Suppressor macrophage treated with lipopolysaccharide for 1 hour (primary cell): ENCODE measurements at places on chromosomes 5 and 9.
A peak's percentile ranks its signal among the peaks of the same experiment; 100 is the strongest.

- DNase-seq = no peak
Measured at GRCh38 chr5:9373571-9373970, 172.3 kb downstream of the SEMA5A start.

DNA sequence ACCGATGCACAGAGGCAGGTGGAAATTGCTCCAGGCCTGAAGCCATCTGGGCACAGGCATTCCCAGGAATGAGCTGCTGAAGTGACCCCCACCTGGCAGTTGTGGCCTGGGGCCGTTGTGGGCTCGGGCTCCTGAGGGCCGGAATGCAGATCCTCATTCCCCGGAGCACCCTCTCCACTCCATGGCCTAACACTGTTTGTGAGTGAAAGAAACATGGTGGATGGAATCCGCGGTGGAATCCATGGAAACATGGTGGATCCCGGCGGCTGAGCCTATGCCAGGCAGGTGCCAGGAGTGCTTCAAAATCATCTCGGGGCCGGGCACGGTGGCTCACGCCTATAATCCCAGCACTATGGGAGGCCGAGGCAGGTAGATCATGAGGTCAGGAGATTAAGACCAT, 3.6 kb upstream of the SARDH start:
- no peak for DNase-seq

- DNase-seq = no peak
Measured at GRCh38 chr5:147336876-147337275, 102.0 kb downstream of the STK32A start.

DNA sequence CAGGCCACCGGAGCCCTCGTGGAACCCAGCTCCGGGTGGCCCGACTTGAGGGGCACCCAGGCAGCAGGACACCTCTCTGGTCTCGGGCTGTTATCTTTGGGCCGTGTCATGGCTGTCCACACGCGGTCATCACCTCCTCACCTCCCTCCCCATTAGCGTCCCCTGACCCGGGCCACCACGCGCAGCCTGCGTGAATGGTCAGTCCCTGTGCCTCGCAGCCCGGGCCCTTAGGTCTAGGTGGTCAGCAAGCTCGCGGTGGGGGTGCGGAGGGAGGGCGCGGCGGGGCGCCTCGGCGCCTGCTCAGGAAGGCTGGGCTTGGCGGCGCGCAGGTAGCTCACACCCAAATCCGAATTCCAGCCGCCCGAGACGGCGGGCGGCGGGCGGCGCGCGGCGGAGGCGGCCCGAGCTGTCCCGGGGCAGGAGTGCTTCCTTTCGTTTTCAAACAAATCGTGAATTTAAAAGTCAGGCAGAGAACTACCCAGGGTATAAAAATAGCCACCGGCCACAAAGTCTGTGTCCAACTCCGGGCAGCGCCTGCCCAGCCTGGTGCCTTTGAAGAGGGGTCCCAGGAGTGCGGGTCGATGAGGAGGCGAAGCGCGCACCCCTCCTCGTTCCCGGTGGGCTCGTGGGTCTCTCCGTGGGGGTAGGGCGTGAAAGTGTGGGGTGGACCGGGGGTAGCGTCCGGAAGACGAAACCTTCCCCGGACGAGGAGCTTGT, 1.0 kb upstream of the RXRA start:
- peak; percentile 70 for DNase-seq

DNA sequence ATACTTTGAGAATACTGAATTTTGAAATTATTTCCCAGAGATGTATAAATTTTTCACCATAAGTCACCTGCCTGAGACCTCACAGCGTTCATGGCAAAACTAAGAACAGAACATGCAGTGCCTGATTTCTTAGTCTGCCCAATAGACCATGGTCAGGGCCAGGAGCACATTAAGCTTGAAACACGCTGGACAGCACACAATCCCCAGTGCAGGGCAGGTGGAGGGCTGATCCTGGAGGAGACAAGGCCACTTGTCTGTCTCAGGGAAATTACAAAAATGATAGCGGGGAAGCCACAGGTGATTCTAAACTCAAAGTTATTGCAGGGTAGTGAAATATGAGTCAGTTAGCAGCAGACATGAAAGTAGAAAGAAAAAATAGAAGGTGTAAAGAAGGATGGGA, 18.6 kb upstream of the ENC1 start:
- no peak for DNase-seq

DNA sequence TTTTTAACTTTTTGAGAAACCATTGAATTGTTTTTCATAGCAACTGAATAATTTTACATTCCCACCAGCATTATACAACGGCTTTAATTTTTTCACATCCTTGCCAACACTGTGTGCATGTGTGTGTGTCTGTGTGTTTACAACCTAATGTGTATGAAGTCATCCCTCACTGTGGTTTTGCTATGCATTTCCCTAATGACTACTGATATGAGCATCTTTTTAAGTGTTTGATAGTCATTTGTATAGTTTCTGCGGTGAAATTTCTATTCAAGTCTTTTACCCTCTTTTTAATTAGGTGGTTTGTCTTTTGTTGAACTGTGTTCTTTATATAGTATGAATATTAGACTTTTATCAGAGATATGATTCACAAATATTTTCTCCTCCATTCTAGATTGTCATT, 263.1 kb upstream of the COX7C start:
- no peak for DNase-seq

DNA sequence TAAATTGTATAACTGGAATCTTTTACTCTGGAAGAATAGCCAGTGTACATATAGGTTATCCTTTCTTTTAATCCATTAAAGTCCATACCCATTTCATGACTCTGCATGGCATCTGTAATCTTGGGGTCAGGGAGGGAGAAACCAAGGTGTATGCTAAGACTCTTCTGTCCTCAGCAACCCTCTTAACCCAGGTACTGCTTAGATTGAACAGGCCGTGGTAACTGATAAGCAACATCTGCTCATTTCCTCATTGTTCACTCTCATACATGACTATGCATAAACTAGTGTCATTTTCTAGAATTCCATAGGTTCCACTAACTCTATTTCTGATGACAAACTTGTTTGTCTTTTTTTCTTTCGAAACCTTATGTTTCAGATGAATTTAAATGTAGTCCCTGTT, 69.3 kb upstream of the IFNE start:
- DNase-seq = no peak

GRCh38 chr5:42880496-42881150, 68.9 kb upstream of the SELENOP start:
- DNase-seq = peak; percentile 44

DNA sequence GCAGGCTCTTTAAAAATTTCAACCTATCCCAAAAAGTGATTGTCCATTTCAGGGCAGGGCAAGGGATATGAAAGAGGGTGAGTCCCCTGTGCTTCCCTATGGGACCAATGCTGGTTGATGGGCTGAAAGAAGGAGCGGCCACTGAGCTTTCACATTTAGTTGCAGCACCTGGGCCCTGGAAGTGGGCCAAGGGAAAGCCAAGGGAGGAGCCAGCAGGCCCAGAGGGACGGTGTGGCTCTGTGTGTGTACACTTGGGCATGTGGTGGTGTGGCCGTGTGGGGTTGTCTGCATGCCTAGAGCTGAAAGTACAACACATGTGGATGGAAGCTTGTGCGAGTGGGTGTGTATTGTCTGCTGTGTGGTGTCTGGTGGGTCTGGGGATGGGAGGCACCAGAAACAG, 14.0 kb upstream of the PSMD5 start:
- DNase-seq = no peak

- DNase-seq = no peak
Measured at GRCh38 chr5:34789021-34789531, 49.9 kb upstream of the TTC23L start.

DNA sequence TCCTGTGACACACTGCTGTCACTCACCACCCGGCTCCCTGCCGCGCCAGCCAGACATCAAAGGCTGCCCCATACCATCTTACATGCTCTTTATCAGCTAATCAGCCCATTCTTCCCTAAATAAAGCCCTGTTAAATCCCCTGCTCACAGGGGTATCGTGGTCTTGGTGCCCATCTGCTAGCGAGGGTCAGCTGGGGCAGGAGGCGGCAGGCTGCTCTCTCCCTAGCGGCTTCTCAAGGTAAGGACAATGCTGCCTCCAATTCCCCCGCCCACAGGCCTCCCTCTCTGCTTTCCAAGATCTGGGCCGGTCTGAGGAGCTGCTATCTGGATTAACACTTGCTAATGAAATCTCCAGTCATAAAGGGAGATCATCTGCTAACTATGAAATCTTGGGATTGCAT, 26.8 kb downstream of the BARHL1 start:
- no peak for DNase-seq

GRCh38 chr9:135701959-135702721, at the start of gene KCNT1:
TSS of gene KCNT1 (plus strand) at chr9:135702185. CDS start at chr9:135702259, 74 bp downstream.
- DNase-seq = peak; percentile 71

- peak; percentile 70 for DNase-seq
Measured at GRCh38 chr9:89597711-89598362, 7.0 kb upstream of the GADD45G start.

- DNase-seq = no peak
Measured at GRCh38 chr5:87147441-87147840, 120.2 kb upstream of the RASA1 start.

DNA sequence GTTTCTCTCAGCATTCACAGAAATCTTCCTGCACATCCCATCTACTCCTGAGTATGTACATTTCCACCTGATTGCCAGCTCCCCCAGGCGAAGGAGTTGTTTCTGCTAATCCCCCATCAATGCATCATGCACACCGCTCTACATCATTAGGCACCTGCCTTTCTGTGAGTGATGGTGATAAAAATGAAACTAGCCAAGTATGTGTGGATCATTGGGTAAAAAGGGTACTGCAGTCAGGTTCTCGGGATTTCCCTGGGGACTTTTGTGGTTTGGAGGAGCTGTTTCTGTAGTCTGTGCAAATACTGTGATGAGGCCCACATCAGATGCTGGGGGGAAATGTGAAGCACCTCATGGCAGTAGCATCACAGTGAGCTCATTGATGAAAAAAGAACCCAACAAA, 30.4 kb downstream of the CAMK4 start:
- peak; percentile 19 for DNase-seq

DNA sequence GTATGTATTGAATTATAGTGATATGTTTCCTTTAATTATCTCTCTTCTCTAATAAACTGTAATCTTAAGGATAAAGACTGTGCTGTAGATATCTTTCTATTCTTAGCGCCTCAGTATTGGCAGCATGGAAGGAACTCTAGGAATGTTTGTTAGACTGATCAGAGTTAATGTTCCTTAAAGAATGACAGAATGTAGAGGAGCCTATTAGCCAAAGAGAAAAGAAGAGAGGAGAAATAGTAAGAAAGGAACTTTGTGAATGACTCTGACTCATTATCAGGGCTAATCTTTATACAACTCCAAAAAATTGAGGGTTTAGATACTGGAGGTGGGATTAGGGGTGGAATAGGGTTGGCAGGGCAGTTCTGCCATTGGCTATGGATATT, 59.0 kb upstream of the NUDT12 start:
- DNase-seq = no peak

DNA sequence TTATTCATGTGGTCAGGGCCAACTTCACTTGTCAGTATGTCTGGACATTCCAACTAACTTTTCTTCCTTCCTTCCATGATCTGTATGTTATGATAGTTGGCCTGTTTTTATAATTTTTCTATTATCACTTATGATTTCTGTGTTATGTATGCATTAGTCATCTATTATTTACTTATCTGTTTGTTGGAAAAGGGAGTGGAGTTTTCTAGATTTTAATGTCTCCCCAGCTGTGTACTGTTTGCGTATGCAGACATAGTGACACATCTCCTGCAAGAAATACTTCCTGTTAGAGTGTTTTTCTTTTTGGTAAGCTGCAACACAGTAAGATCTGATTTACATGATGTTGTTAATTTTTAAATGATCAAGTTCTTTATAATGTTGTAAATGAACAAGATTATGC, 8.7 kb upstream of the INSYN2B start:
- no peak for DNase-seq

DNA sequence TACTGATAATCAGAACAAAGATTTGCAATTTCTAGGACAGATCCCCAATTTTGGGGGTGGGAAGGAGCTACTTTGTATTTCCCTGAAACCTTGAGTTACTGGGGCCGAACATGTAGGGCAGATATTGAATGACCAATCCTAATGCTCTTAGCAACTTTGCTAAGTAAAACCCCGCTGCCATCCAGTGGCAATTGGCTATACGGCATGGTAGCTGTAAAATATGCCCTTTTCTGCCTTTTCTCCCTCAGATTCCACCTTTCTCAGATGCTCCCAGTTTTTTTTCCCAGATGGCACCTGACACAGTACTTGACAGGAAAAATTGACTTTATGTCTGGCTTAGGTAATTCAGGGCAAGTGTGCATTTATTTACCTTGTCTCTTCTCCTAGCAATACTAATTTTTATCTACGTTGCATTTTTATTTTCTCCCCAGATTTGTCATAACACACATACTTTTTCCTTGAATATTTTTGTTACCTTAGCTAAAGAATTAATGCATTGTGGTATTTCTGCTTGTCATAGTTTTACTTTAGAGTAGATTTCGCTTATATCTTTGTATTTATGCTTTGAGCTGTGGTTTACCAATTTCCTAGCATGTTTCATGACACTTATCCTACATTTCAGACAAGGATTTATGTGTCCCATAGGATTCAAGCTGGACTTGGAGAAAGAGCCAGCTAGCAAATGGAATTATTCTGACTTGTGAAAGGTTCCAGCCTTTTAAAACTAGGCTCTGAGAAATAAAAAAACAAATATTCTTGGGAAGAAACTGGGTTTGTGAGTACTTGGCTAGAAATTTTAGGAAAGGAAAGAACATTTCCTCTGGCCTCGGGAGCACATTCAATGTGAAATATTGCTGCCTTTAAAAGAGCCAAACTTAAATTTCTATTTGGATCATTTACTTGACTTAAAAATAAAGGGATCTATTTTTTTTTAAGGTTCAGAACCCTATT, 37.4 kb downstream of the PIK3R1 start:
- DNase-seq = peak; percentile 82

GRCh38 chr5:40521925-40522324, 157.8 kb upstream of the PTGER4 start:
- DNase-seq = peak; percentile 71

- DNase-seq = no peak
Measured at GRCh38 chr5:180155365-180155926, 53.6 kb downstream of the RASGEF1C start.

DNA sequence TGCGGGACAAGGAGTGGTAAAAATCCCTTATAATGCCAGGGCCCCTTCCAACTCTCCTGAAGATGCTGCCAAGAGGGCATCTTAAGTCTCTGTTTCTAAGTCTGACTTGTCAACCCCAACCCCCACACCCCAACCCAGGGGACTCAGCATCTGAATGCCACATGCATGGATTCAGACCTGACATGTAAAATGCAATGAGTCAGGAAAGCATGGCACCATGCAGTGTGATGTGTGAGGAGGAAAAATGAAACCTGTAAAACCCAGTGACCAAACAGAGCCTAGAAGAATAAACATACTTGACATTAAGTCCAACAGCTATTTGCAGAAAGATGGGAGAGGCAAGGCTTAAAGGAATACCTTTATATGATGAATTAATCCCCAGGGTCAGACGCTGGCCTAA, 112.4 kb downstream of the ASTN2 start:
- DNase-seq = no peak

GRCh38 chr5:79140553-79140952, 28.9 kb downstream of the BHMT start:
- DNase-seq = no peak

GRCh38 chr5:89178541-89178940, 295.6 kb upstream of the MEF2C start:
- no peak for DNase-seq
